ENCODE measurements at places on chromosomes 16 and 17. TPM values are rescaled to one million over a fixed set of nuclear protein-coding genes. Genes with fewer than 3 reads are reported as not detected.

PSMB10 gene
- 62.2 TPM for total RNA-seq

GAST gene
- total RNA-seq, result not detected

DNA sequence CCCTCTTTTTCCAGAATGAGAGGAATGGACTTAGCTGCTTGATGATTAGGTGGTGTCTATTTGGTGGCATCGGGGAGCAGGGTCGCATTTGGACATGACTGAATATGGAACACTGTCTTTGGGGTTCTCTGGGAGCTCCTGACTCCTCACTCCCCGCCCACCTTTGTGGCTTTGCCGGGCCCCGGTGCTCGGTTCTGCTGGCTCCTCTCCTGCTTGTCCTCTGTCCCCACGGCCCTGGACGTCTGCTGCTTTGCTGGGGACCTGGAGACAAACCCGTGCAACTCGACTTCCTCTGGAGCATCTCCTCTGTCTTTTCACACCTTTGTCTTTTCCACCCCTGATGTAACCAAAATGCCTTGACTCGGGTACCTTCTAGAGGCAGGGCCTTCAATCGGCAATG, 135.7 kb downstream of the IRX3 start:
- DNase-seq, result no peak

DNA sequence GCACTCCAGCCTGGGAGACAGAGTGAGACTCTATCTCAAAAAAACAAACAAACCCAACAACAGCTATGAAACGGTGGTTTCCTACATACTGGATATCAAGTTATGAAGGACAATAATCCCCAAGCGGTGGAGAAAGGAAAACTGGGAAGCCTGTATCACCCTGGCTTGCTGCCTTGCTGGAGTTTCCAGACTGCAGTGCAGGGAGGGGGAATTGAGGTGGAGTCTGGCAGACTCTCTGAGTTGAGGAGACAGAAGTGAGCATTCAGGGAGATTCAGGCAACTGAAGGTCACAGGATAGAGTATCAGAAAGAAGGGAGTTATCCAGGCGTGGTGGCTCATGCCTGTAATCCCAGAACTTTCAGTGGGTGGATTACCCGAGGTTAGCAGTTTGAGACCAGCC, 11.9 kb downstream of the QRICH2 start:
- no peak for DNase-seq

- DNase-seq, result no peak
Observed at GRCh38 chr16:67301080-67301782, 21.9 kb downstream of the PLEKHG4 start.

All from HT1080 (cell line).